ENCODE measurements at places on chromosomes 3 and 15.

DNA sequence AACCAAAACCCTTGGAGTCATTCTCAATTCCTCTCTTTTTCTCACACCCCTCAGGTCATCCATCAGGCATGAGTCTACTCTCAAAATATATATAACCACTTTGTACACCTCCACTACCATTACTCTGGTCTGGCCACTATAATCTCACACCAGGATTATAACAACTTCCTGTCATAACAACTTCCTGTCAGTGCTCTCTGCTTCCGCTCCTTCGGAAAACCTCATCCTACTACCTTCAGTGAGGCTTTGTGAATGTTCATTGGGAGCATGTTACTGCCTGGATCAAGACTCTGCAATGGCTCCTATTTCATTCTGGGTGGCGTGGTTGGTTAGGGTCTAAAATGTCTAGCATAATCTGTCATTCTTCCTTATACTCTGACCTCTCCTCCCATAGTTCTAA, 447.4 kb downstream of the MAGI1 start:
- DNase-seq: no peak

- DNase-seq: no peak
These were observed 190.0 kb downstream of the EFHB start for GRCh38 chr3:19744047-19744446.

DNA sequence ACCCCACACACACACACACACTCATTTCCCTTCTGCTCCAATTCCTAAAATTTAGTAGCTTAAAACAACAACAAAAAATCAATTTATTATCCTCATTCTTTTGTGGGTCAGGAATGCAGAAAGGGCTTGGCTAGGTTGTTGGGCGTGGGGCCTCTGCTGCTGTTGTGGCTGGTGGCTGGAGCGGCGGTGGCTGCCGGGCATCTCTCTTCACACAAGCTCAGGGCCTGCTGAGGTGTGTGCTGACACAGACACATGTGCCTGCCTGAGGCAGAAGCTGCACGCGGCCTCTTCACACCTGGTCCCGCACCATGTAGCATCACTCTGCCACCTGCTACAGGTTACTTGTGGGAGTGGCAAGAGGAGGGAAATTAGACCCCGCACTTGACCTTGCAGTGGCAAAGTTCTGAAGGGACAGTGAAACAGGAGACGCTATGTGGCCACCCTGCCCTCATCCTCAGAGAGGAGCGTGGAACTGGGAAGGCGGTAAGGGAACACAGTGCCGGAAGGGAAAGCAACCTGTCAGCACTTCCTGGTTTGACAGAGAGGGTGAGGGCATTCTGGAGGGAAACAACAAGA, 64.0 kb upstream of the PRR20G start:
- DNase-seq: no peak

DNA sequence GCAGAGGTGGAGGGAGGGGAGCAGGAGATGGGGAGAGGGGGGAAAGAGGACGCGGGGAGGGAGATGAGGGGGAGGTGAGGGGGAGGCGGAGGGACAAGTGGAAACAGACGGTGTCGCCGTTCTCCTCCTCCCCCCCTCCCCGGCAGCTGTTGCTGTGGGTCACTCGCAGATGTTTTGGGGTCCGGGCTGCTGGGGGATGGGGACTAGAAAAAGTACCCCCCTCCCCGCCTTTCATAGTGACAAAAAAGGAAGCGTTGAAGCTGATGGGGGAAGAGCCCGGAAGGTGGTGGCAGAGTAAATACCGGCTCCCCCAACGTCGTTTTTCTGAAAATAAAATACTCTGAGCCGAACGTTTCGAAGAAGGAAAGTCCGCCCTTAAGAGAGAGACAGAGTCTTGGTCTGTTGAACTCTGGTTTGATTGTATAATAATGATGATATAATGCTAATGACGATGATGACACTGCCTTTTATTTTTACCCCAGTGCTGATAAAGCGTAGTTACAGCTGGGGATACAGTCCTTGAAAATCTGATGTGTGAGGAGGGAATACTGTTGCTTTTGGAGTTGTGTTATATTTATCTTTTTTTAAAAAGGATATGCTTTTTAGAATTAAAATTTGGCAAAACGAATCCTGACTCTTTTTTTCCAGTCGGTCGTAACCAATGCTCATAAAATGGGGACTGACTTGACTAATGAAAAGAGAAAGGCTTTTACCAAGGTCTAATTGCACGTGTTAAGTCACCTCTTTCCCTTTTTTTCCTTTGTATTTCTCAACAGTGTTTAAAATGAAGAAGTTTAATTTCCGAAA, 993 bp downstream of the STXBP5L start:
- DNase-seq: no peak

- DNase-seq: no peak
These were observed 27.7 kb downstream of the POLQ start for GRCh38 chr3:121517953-121518655.

DNA sequence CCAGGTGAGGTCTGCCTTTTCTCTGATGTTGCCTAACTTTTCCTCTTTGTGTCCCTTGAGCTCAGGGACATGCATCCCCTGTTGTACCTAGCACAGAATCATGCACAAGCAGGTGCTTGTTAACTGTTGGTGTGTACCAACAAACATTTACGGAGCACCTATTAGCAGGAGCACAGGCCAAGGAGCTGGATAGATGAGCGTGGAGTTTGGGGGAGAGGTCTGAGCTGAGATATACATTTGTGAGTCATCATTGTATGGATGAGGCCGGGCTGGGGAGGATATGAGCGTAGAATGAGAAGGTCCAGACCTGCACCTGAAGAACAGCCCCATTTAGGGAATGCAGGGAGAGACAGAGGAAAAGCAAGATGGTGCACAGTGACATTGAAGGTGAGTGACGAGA, 53.4 kb downstream of the SMAD3 start:
- DNase-seq: no peak

DNA sequence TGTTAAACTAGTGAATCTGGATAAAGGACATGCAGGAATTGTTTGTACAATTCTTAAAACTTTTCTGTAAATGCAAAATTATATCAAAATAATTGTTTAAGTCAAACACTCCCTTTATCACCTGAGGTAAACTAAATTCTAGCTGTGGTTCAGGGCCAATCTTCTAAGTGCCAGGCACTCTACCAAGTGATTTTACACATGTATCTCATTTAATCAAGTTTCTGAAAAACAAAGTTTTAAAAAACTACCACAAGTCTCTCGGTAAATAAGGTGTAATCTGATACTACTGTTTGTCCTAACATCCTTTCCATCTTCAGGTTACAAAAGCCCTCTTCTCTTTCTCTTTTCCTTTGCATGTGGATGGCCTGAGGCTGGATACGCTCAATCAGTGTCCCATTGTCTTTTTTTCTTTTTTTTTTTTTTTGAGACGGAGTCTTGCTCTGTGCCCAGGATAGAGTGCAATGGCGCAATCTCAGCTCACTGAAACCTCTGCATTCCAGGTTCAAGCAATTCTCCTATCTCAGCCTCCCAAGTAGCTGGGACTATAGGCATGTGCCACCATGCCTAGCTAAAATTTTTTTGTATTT, 19.3 kb downstream of the IFT80 start:
- DNase-seq: no peak

GRCh38 chr3:106121491-106122289, 252.9 kb upstream of the CBLB start:
- DNase-seq: no peak

- no peak for DNase-seq
These were observed 390.6 kb upstream of the CFAP20DC start for GRCh38 chr3:59440285-59441028.

GRCh38 chr15:59332009-59332408, 40.7 kb downstream of the MYO1E start:
- DNase-seq: no peak

DNA sequence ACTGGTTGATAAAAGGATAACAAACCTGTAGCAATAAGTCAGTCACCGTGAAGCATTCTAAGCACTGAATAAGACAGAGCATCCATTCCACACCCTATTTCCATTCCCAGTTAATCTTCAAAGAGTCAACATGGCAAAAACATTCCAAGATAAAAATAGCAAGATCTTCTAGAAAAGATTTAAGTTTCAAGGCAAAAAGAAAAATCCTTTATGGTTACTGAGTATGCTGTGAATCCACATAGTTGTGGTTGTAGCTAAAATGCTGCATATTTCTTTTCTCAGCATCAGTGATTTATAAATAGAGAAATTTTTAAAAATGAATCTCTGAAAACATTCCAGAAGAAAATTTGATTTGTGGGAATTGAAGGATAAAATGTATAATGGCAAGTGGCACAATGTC, 21.1 kb downstream of the GAP43 start:
- no peak for DNase-seq

DNA sequence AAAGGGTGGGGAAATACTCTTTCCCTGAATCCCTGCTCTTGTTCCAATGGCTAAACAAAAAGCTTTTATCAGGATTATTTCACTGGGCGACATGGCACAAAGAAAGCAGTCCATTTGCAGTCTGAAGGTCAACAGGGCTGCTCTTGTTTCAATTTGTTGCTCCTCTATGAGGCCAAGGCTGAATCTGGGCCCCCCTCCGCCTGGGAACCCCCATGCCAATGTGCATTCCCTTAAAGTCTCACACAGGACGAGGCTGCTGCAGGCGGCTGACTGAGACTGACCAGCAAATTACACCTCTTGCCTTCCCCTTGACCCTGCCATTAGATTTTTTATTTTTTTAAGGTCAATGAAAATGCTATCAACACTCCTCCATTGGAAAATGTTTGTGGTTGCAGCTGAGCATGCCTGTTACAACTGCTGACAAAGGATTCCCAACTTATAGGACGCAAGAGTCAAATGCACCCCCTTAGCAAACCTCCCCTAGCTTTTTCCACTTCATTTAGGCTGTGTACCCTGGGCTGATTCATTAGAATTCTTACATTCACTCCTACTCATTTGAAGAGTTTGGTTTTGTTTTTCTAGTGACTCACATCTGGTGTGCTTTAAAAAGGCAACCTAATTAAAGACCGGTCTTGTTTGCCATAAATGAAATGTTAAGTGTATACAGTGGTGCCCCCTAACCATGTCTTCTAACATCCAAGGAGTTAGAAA, 60.8 kb upstream of the ARHGEF3 start:
- peak; percentile 30 for DNase-seq

- no peak for DNase-seq
These were observed 16.8 kb upstream of the TGM5 start for GRCh38 chr15:43283526-43283925.
